ENCODE measurements at places on chromosomes 4 and X.

- no peak for DNase-seq
These were observed 103.9 kb downstream of the USP9X start for GRCh38 chrX:41189156-41189555.

DNA sequence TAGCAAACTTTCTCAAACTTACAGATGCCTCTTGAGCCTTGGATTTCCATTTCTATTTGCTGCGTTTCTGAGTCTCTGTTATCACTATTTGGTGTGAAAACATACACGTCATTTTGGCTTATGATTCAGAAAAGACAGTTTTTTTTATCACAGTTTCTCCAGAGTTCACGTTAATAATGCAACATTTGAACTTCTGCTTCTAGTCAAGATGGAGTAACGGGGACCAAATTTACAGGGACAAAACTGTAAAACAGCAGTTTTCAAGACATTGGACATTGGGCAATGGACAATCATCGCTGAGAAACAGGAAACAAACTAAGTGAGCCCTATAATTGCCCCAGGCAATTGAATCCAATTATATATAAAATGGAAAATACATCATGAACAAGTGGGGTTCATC, 36.2 kb upstream of the TASL start:
- no peak for DNase-seq

GRCh38 chrX:72110876-72111708, 20.6 kb downstream of the RTL5 start:
- DNase-seq, result no peak

DNA sequence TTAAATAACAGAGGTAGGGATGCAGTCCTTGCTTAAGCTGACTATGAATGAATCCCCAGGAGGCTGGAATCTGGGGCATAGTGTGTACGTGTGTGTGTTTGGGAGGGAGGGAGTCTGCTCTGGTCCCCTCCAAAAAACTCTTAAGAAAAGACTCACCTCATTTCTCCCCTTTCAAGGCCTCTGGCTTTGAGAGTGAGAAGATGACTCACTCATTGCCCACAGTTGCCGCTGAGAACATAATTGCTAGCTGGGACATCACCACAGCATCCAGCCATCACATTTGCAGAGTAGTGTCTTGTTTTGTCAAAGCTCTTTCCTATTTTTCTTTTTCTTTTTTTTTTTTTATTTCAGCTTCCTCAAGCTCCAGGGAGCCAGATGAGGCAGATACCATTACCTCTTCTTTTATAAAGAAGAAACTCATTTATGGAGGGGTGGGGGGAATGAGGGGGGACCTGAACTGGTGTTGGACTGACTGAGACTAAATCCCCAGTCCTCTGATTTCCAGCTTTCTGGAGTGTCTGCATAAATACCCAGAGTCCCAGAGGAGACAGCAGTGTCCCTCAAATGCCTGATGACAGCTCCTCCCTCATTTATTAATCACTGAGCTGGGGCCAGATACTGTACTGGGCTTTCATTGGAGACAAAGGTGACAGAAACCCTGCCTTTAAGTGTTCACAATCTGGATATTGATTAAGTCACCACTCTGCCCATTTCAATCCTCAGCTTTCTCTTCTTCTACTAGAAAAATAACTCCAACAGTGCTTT, 61.9 kb upstream of the LAS1L start:
- DNase-seq, result no peak

DNA sequence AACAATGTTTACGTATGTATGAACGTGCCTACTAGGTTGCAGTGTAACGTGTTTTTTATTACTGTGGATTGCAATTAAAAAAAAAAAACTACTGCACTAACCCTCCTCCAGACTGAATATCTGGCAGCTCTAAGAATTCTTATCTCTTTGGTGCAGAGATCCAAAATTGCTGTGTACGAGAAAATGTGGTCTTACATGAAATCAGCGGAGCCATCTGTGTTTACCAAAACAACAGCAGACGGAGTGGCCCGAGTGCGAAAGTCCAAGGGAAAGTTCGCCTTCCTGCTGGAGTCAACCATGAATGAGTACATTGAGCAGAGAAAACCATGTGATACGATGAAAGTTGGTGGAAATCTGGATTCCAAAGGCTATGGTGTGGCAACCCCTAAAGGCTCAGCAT, 268.1 kb downstream of the THOC2 start:
- DNase-seq, result no peak

DNA sequence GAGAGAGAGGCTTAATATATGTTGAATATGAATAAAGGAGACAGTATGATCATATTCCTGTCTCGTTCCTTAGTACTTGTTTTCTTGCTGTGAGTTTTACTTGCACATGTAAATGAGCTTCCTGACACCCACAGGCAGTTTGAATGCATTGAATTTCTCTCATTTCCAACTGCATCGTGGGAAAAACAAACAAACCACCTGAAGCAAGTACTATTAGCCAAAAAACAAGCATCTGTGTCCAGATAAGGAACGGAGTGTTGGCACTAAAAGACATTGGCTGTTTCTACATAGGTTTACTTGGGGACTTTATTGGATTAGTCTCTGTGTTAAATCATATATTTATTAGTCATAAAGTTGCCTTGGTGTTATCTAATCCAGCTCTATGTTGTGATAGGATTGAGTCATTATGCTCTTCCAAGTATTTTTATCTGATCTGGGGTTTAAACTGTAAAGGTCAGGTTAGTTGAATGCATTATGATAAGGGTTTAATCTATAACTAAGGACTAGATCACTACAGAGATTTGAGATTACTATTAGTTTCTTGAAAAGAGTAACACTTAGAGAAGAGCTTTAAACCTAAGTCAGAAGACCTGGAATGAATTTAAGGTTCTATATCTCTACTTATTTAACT, 339.0 kb upstream of the SPANXN4 start:
- no peak for DNase-seq

DNA sequence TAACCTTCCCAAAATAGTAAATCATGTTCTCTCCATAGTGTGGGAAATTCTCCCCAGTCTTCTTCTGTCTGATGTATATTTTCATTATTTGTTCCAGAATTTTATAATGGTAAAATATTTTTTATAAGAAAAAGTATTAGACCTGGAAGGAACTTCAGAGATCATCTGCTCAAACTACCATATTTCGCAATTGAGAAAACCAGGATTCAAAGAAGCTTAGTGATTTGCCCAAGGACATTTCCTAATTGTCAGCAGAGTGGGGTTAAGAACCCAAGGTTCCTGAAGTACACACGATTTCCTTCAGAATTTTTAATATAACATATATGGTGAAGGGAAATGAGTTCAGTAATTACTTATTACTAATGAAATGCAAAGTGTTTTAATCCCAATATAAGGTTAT, 24.1 kb downstream of the OCIAD1 start:
- no peak for DNase-seq

GRCh38 chr4:183403486-183403885, 41.0 kb upstream of the CDKN2AIP start:
- DNase-seq, result no peak
